ENCODE measurements at places on chromosomes 12 and 14.

- no peak for DNase-seq
Observed at GRCh38 chr12:74903522-74903921, 306.1 kb downstream of the KCNC2 start.

- DNase-seq, result peak; percentile 32
Observed at GRCh38 chr12:44015333-44015941, 179.6 kb downstream of the TMEM117 start.

DNA sequence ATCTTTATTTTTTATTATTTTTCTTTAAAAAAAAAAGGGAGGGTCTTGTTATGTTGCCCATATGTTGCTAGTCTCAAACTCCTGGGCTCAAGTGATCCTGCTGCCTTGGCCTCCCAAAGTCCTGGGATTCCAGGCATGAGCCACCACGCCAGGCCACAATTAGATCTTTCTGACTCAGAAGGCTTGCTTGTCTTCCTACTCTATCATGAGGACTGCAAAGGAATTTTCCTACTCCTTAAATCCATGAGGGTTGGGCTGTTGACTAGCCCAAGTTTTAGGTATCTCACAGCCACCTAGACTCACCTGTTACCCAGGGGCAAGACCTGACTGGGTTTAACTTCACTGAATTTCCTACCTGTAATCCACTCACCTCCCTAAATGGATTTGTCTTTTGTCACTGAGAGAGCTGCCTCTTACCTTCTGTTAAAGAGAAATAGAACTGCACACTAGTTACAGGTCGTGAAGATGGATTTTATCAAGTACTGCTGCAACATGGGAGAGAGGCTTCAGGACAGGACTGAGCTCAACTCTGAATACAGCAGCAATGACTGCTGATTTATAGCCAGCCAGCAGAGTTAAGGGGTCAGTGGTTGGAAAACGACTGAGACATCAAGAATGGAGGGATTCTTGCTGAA, 72.3 kb downstream of the B4GALNT3 start:
- no peak for DNase-seq

DNA sequence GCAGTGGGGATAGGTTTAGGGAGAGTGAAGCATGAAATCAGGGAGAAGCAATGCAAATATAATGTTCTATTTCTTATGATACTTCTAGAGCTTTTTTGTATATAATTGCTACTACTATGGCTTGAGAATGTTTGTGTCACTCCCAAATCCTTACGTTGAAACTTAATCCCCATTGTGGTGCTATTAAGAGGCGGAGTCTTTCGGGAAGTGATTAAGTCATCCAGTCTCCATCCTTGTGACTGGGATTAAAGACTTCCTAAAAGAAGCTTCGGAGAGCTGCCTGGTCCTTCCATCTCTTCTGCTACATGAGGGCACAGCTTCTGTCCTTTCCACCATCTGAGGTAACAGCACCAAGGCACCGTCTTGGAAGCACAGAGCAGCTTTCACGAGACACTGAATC, 81.2 kb downstream of the COX16 start:
- no peak for DNase-seq

DNA sequence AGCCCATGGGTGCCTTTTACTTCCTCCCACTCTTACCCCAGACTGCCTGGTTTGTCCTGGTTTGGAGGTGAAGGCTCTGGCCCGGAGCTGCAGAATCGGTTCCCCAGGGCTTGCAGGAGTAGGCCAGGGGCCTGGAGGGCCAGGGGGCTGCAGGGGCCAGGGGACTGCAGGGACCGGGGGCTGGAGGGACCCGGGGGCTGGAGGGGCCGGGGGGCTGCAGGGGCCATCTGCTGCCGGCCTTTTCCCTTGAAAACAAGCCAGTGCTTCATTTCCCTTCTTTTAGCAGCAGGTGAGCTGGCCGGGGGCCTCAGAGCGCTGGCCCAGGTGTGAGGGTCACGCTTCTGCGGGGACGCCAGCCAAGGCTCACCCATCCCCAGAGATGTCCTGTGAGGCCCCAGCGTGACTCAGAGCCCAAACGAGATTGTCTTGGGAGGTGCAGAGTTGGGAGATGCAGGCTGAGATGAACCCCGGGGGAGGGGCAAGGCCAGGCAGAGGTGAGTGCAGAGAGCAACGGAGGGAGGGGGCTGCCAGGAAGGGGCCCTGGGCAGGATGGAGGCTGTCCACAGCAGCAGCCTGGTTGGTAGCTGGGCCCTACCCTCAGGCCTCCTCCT, 154.9 kb downstream of the KIF26A start:
- DNase-seq, result no peak

DNA sequence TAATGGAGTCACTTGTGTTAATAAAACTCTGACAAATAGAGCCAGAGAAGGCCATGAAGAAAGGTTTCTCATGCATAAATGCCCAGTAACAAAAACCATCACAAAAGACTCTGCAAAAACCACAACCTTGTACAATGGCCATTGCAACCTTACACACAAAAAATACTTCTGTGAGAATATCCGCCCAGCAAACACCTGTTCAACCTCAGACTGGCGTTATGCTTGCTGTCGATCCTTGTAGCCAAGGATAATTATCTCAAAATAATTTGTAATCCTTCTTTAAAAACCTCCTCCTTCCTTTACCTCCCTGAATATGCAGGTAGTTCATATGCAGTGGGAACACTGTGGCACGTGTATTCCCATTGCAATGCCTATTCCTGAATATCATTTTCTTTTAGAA, 157.1 kb downstream of the SLC41A2 start:
- no peak for DNase-seq

GRCh38 chr12:16225692-16226091, 51.8 kb downstream of the SLC15A5 start:
- DNase-seq, result no peak

DNA sequence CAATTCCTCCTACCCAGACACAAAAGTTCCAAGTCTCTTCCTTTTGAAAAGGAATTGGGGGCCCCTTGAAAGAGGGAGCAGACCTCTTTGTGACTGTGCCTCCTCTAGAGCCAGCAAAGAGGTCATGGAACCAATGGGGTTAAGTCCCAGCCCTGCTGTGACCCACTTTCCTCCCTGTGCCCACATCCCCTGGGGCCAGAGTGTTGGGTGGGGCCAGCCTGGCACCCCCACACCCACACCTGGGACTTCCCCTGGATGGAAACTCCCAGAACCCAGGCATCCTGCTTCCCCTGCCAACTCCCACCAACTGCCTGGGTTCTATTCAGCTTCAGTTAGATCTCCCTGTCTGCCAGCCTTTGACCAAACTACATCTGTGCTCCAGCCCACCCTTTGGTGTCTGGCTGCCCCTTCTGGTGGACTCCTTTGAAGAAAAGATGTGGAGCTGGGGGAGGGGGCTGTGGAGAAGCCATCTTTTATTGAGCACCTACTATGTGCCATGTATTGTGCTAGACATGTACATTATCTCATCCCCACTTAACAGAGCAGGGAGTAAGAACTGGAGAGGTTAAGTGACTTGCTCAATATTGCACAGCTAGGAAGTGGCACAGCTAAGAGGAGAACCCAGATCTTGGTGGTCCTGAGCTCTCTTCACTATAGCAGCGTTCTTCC, 4.6 kb upstream of the RARG start:
- DNase-seq, result peak; percentile 65

DNA sequence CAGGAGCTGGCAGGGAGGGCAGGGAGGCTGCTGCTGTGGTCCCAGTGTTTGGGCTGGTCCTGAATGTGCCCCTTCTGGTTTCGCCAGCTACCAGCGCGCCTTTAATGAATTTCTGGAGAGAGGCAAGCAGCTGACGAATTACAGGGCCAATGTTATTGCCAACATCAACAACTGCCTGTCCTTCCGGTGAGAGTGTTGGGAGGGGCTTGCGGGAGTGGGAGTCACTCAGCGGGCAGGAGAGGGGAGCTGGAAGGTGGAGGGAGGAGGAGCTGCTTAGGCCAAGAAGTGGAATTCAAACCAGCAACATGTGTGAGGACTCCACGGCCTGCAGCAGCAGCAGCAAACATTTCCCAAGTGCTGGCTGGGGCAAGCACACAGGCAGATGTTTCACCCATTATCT, 7.7 kb downstream of the TNFAIP2 start:
- no peak for DNase-seq

DNA sequence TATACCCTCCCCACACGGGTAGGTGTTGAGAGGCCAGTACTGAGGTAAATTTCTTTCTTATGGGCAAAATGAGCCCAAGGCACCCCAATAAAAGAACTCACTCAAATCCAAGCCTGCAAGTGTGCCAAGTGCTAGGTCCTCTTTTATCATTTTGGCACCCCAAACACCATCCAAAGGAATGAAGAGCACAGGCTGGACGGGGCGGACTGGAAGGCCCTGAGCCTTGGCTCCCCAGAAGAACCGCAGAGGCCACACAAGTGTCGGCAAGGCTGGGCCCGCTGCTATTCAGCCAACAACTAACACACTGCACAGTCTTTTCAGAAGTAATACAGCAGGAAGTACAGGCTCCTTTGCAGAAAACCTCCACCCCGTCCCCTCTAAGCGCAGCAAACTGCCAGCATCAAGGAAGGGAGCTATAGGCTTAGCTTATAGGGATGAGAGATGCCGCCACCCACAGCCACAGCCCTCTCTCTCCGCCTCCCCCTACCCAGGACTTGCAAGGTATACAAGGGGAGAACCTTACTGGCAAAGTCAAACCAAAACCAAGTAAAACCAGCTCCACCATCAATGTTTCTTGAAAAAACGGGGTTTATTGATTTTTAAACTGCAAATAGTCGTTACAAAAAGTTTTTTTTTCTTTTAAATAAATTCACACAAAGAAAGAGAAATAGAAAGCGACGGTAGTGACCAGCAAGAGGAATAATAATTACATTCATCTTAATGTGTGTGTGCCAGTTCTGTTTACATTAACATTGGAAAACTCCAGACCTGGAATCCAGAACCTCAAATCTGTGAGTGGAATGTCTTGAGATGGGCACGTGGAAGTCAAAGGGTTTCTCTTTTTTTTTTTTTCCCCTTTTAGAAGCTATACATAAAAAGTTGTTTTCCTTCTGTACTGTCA, 5.5 kb downstream of the ZFP36L1 start:
- DNase-seq, result peak; percentile 36

GRCh38 chr12:62866451-62867082, 68.4 kb downstream of the PPM1H start:
- DNase-seq, result no peak

DNA sequence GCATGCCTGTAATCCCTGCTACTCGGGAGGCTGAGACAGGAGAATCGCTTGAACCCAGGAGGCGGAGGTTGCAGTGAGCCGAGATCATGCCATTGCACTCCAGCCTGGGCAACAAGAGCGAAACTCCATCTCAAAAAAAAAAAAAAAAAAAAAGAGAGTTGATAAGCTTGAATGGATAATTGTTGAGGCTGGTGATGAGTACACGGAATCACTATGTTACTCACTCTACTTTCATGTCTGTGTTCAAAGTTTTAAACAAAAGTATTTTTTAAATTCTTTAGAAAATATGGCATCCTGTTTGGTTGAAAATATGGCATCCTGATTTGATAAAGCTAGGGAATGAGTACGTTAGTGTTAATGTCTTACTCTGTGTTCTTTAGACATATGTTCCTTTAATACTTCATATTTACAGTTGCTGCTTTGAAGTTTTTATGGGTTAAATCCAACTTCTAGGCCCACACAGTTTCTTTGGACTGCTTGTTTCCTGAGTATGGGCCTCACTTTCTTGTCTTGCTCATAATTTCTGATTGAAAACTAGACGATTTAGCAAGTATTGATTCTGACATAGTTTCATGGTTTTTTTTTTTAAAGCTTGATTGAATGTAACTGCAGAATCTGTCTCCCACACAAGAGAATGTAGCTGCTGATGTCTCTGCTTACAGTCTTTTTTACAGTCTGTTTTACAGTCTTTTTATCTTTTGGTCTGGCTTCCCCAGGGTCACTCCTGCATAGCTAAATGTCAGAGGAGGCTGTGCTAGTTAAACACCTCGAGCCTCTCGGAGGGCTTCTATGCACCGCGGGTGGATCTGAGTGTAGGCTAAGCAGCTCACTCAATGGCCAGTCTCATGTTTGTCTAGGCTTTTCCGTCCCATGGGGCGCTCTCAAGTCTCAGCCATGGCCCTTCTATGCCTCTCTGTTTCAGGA, 14.1 kb upstream of the FBLN5 start:
- DNase-seq, result no peak

DNA sequence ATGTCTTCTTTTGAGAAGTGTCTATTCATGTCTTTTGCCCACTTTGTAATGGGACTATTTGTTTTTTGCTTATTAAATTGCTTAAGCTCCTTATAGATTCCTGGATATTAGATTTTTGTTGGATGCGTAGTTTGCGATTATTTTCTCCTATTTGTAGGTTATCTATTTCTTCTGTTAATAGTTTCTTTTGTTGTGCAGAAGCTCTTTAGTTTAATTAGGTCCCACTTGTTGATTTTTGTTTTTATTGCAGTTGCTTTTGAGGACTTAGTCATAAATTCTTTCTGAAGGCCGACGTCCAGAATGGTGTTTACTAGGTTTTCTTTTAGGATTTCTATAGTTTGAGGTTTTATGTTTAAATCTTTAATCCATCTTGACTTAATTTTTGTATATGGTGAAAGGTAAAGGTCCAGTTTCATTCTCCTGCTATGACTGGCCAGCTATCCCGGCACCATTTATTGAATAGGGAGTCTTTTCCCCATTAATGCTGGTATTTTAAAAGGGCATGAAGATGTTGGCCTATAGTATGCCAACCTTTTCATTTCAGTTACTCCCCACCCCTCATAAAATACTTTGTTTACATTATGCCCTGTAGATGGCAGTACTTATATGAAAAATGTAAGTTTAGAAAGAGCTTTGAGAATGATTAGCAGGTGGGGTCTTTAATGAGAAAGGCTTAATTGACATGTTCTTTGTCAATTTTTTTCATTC, 62.9 kb upstream of the PSMA6 start:
- DNase-seq, result peak; percentile 35

GRCh38 chr14:103091041-103091882, 3.3 kb upstream of the EXOC3L4 start:
- DNase-seq, result peak; percentile 71

- DNase-seq, result peak; percentile 47
Observed at GRCh38 chr14:94011795-94012194, 14.3 kb upstream of the OTUB2 start.

- DNase-seq, result no peak
Observed at GRCh38 chr12:25107920-25108319, 87.0 kb downstream of the DNAI7 start.

DNA sequence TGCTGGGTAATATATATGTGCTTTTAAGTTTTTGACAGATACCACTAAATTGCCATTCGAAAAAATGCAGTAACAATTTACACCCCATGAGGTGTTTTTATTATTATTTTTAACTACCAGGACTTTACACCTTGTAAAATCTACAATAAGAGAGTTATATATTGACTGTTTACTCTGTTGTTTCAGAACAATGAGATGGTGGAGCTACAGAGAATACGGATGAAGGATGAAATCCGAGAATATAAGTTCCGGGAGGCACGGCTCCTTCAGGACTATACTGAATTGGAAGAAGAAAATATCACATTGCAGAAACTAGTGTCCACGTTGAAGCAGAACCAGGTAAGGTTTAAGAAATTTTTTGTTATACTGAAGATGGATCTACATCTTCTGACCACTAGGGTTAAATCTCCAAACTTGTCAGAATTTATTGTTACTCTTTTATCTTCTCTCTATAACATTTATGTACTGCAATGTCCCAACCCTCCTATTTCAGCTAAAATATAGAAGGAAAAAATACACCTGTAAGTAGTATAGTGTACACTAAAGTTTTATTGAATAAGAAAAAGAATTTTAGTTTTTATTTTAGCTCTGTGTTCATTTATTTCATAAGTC, 105.4 kb upstream of the FGD4 start:
- no peak for DNase-seq

Measured in CD4-positive, alpha-beta T cell treated with Interleukin-15 for 4 hours (primary cell).